ENCODE measurements at places on chromosomes 12 and 14. TPM values are rescaled to one million over a fixed set of nuclear protein-coding genes. Genes with fewer than 3 reads are reported as not detected.

DNA sequence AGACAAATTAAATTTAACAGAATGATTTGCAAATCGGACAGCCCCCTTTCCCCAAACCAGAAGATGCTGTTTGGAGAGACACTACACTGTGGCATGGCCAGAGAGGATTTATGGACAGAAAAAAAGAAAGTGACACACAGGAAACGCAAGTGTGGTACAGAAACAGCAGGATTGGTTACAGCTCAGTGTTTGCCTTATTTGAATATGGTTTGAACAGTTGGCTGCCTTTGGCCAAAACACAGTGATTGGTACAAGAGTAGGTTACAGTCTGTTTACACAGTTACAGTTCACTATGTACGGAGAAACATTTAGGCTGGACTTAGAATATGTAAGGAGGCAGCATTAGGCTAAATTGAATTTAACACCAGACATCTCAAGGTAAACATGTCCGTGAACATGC lies 335.3 kb downstream of the NPAS3 start:
- H3K4me3 ChIP-seq, result no peak overlapping the region
- no peaks in the 10 kb centered on the region for H3K36me3 ChIP-seq
- no peak overlapping the region for H3K27ac ChIP-seq
- DNase-seq, result no peak

DNA sequence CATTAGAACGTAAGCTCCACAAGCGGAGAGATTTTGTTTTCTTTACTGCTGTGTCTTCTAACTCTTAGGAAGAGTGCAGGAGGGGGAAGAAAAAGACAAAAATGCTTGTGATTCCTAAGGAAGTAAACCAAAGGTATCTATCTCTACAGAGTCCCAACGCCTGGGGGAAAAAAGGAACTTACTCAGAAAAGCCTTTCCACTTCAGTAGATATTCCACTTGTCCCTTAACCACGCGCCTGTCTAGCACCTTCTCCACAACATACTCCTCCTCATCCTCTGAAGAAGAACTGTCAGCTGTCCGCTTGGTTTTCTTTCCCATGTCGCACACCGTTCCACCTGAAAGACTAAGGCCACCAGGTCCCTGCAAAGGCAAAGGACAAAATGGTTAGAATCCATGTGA lies 22.6 kb downstream of the CBX5 start:
- no peak overlapping the region for H3K4me3 ChIP-seq
- no peak for DNase-seq
- H3K27me3 ChIP-seq, result no peaks in the 10 kb centered on the region
- H3K4me1 ChIP-seq, result peaks cover 15% of the 10 kb centered on the region

- H3K27ac ChIP-seq, result peak overlapping the region; percentile 99
- peaks cover 76% of the 10 kb centered on the region for H3K4me1 ChIP-seq
- H3K4me3 ChIP-seq, result peak overlapping the region; percentile 92
- DNase-seq, result peak; percentile 61
- peaks cover 15% of the 10 kb centered on the region for H3K27me3 ChIP-seq
- peaks cover 9% of the 10 kb centered on the region for H3K36me3 ChIP-seq
Measured at GRCh38 chr12:96236221-96236822, 42.1 kb downstream of the ELK3 start.

DNA sequence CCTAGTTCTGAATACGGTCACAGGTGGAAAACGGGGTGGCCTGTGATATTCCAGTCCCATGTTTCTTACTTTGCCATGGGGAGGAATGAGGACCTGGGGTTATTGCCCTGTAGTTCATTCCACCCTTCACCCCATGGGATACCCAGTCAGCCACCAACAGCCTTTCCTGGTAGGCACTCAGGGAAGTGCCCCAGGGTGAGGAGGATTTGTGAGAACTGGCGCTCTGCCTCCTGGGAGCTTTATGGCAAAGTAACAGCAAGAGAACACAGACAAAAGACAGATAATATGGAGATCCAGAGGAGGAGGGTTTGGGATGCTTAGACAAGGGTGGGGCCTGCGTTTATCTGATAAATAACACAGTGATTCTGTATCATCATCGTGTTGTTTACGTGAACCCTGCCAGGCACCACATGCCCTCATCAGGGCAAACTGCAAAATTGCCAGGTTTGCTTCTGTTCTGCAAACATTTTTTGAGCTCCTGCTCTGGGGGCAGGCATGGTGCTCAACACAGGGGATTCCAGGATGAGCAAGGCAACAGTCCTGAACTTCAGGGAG lies 223.5 kb downstream of the SLC41A2 start:
- peak overlapping the region; percentile 19 for H3K4me3 ChIP-seq
- H3K36me3 ChIP-seq, result no peaks in the 10 kb centered on the region
- H3K27me3 ChIP-seq, result peaks cover 11% of the 10 kb centered on the region
- peak overlapping the region; percentile 71 for H3K27ac ChIP-seq
- no peak for DNase-seq

The SPX gene
- not detected for polyA plus RNA-seq

The TEX52 gene
- not detected for polyA plus RNA-seq

The KRT6C gene
- polyA plus RNA-seq, result not detected

All from immature natural killer cell (primary cell).